ENCODE measurements at places on chromosomes 11 and 22.
A peak's percentile ranks its signal among the peaks of the same experiment; 100 is the strongest.

- DNase-seq, result peak; percentile 65
Observed at GRCh38 chr22:20080445-20080775, 369 bp downstream of the DGCR8 start.

- DNase-seq, result no peak
Observed at GRCh38 chr11:84922212-84922805, 704.8 kb downstream of the DLG2 start.

DNA sequence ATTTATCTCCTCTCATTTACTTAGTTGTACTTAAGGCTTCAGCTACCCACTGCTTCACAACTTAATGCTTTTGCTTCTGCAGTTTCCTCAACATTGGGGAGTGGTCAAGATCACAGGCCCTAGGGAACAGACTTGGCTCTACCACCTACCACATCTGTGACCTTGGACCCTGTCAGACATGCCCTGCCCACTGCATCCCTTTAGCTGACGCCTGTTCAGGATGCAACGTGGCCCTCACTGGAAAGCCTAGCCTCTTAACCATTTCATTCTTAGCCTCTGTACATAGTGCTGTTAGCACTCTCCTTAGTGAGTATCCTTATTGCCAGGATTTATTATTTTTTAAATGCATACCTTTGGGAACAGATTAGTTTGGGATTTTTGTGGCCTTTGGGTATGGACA, 34.4 kb downstream of the TNRC6B start:
- DNase-seq, result no peak

DNA sequence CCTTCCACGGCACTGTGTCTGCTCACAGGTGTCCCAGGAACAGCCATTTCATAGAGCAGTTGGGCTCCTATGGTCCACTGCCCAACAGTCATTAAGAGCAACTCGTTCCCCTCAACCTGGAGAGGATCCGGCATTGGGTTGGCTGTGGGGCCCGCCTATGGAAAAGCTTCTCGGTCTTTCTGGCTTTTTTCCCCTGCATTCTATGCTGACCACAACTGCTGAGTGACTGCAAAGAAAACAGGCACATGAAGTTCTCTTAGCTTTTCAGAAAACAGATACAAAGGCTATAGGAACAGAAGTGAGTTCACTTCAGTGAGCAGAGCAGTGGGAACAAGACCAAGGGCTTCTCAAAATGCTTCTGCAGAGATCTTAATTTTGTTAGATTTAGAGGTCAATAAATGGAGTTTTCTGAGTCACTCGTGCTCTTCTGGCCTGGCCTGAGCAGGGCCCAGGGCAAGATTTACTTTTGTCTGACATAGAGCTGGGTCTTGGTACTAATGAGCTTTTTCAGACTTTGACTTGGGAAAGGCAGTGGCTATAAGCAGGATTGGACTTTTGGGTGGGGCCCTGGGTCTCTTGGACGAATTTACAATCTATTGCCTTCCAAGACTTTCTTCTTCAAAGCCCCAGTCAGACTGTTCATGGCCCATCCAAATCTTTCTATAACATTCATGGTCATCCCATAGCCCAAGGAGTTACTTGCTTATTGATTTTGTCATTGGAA, 13.6 kb upstream of the APOL5 start:
- DNase-seq, result no peak

GRCh38 chr11:44221456-44221855, 88.5 kb downstream of the ALX4 start:
- no peak for DNase-seq
